Stimulated activated CD8-positive, alpha-beta memory T cell treated with anti-CD3 and anti-CD28 coated beads, Interleukin-15, amount 100 ng/mL, for 48 hours (primary cell): ENCODE measurements at places on chromosomes 2 and 18.

GRCh38 chr18:52844323-52844722 lies 504.3 kb downstream of the DCC start:
- DNase-seq = no peak

DNA sequence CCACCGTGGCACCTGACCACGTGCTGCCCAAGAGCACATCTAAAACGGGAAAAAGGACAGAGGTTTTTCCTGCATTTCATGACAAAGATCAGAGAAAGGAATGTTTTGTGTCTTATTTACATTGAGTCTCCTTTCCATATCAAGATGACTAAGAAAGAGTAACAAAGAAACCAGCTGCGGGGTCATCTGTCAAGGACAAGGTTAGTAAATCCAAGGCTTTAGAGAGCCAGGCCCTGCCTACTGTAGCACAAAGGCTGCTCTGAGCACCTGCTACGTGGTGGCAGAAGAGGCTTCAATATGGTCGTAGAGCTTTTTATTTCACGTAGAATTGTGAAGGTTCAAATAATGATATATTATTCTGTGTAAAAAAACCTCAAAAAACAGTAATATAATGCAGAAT lies 51.0 kb downstream of the PRELID3A start:
- DNase-seq = no peak

GRCh38 chr2:70937866-70938585 lies 2.3 kb downstream of the ATP6V1B1 start:
- DNase-seq = no peak

GRCh38 chr2:197359859-197360258 lies 49.3 kb upstream of the ANKRD44 start:
- no peak for DNase-seq
